Large intestine (tissue), 12 donors: ENCODE measurements at places on chromosomes 11 and 22. TPM values are rescaled to one million over a fixed set of nuclear protein-coding genes. Genes with fewer than 3 reads are reported as not detected.

SMARCB1 gene
- polyA plus RNA-seq, result 84.8 TPM

SLC29A2 gene
- polyA plus RNA-seq, result 13.2 TPM

PRMT3 gene
- 17.2 TPM for polyA plus RNA-seq

GRIA4 gene
- 7.3 TPM for polyA plus RNA-seq

P2RY6 gene
- polyA plus RNA-seq, result 19.9 TPM

OR6X1 gene
- polyA plus RNA-seq, result not detected

DNA sequence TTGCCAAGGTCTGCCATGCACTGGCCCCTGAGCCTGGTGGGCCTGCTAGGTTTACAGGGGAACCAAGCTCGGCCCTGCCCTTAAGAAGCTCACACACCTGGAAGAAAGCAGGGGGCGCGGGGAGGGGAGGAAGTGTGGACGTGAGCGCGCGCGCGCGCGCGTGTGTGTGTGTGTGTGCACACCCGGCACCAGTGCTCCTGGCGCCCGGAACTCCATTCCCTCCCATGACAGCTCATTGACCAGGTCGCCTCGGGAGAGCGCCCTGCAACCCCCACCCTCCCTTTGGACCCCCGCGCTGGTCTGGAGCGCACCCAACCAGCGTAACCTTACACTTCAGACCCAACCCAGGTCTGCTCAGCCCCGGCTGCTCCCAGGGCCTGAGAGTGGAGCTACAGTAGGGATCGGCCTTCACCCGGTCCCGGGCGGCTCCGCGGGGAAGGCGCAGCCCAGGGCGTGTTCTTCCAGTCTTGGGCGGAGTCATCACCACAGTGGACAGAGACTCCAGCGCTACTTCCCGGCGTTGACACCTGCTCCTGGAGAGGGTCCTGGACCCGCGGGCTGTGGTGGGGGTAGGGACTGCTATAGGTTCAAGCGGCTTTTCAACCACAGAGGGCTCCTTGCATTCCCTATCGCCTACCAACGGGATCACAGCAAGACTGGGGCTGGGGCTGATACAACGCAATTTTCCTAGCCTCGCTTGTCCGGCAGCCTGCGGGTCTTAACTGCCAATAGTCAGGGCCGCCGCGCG lies 1.5 kb downstream of the GALNT18 start:
- peaks cover 69% of the 10 kb centered on the region for H3K27me3 ChIP-seq
- H3K4me3 ChIP-seq, result peak overlapping the region; percentile 51
- no peak overlapping the region for H3K27ac ChIP-seq

- peak overlapping the region; percentile 87 for H3K27ac ChIP-seq
- H3K36me3 ChIP-seq, result peaks cover 25% of the 10 kb centered on the region
- no peak overlapping the region for H3K4me3 ChIP-seq
- peak; percentile 94 for DNase-seq
Observed at GRCh38 chr22:46195487-46196165, 45.3 kb downstream of the PPARA start.

- no peak overlapping the region for H3K27ac ChIP-seq
- DNase-seq, result no peak
- H3K4me3 ChIP-seq, result no peak overlapping the region
- no peaks in the 10 kb centered on the region for H3K27me3 ChIP-seq
- H3K4me1 ChIP-seq, result peaks cover 38% of the 10 kb centered on the region
- no peaks in the 10 kb centered on the region for H3K36me3 ChIP-seq
Observed at GRCh38 chr11:117641008-117641915, 155.8 kb downstream of the DSCAML1 start.

- H3K4me1 ChIP-seq, result peaks cover 4% of the 10 kb centered on the region
- peak; percentile 20 for DNase-seq
- peak overlapping the region; percentile 50 for H3K27ac ChIP-seq
- H3K4me3 ChIP-seq, result peak overlapping the region; percentile 67
Observed at GRCh38 chr11:62805961-62806441, 761 bp upstream of the NXF1 start.

DNA sequence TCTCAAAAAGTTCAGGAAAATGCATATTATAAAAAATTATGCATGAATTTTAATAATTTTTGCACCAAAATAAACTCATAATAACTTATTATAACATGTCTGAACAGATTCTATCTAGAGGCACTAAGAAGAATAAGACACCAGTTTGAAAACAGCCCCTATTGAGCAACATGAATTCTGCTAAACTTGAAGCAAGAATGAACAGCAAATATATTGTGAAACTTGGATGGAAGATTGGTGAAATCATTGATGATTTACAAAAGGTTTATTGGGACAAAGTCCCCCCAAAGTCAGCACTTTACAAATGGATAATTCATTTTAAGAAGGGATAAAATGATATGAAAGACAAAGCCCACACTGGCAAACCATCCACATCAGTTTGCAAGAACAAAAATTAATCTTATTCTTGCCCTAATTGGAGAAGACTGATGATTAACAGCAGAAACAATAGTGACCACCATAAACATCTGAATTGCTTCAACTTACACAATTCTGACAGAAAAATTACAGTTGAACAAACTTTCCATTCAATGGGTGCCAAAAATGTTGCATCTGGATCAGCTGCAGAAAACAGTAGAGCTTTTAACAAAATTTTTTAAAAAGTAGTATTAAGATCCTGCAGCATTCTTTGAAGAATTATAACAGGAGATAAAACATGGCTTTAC lies 257.5 kb upstream of the FAT3 start:
- no peaks in the 10 kb centered on the region for H3K36me3 ChIP-seq
- no peak overlapping the region for H3K4me3 ChIP-seq
- no peaks in the 10 kb centered on the region for H3K27me3 ChIP-seq
- no peak for DNase-seq
- no peaks in the 10 kb centered on the region for H3K4me1 ChIP-seq

DNA sequence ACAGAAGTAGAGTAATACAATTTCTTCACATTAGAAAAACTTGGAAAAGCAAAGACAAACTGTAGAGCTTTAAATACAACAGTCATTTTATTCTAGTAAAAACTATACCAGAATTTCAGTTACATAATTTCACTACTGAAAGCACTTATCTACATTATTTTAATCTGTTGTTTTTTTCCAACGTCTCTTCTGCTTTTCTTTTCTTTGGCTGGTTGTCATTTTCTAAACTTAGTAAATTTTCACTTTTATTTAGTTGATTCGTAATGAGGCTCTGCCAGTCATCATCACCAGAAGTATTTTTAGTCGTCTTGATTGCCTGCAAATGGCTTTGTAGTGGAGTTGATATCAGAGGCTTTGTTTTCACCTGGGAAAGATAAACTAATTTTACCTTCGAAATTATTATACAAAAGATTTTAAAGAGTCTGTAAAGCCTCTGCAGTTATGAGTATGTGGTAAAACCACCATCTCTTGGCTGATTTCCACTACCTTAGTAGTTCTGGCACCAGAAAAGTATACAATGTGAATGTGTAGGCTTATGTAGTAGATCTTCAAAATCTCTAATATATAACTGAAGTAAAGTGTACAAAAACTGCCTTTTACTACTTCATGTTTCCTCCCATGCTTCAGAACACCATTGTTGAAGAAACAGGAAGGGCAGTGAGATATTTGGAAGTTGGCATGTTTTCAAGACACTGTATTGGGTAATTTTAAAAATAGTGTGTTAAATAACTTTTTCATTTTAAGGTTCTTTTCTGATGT lies 19.2 kb downstream of the EIF3M start:
- peaks cover 20% of the 10 kb centered on the region for H3K36me3 ChIP-seq
- no peak overlapping the region for H3K27ac ChIP-seq
- no peak overlapping the region for H3K4me3 ChIP-seq
- H3K27me3 ChIP-seq, result no peaks in the 10 kb centered on the region

DNA sequence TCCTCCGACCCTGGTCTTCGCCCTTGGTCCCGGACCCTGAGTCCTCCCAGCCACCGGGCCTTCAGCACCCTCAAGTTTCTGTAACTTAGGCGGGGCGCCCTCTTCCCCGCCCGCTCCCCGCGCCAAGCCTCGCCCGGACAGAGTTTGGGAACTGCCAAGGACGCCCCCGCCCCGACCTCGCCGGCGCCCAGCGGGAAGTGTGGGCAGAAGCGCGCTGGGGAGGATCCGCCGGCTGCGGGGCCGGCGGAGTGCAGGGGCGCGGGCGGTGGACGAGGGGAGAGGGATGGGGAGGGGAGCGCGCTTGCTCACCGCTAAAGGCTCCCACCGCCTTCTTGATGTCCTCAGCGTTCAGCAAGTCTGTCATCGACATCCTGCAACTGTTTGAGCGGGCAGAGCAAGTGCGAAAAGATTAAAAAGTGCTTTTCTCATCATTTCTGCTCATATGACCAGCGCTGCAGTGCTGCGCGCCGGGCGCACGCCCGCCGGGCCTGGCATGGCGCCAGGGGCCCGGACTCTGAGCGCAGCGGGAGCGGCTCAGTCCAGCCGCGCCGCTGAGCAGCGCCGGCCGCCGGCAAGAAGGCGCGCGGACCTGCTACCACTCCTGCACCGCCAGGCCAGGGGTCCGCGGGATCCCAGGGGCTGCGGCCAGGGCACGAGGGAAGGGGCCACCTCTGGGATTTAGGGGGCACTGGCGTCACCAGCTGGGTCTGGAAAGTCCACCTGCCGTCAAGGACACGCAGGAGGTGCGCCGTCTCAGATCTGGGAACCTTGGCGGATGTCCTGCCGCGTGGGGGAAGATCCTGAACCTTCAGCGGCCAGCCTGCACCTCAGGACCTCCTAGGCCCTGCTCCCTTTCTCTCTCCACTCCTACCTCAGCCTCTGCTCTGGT lies at the start of gene PVALB:
TSS of gene PVALB (minus strand) at position 400 of the 889 bp plus-strand sequence. CDS start at position 370, 30 bp downstream.
- H3K4me1 ChIP-seq, result peaks cover 4% of the 10 kb centered on the region
- no peak within 1 kb of the TSS for H3K27ac ChIP-seq
- peaks cover 72% of the 10 kb centered on the region for H3K27me3 ChIP-seq
- DNase-seq, result peak; percentile 79

GRCh38 chr22:41827671-41828070 lies 5.2 kb upstream of the SREBF2 start:
- H3K27me3 ChIP-seq, result no peaks in the 10 kb centered on the region
- peaks cover 17% of the 10 kb centered on the region for H3K36me3 ChIP-seq
- no peak overlapping the region for H3K27ac ChIP-seq
- H3K4me1 ChIP-seq, result peaks cover 14% of the 10 kb centered on the region
- no peak for DNase-seq

GRCh38 chr11:94049351-94049750 lies 28.2 kb downstream of the HEPHL1 start:
- H3K36me3 ChIP-seq, result no peaks in the 10 kb centered on the region
- H3K4me1 ChIP-seq, result peaks cover 9% of the 10 kb centered on the region
- DNase-seq, result no peak
- H3K4me3 ChIP-seq, result no peak overlapping the region
- no peak overlapping the region for H3K27ac ChIP-seq
- H3K27me3 ChIP-seq, result no peaks in the 10 kb centered on the region

DNA sequence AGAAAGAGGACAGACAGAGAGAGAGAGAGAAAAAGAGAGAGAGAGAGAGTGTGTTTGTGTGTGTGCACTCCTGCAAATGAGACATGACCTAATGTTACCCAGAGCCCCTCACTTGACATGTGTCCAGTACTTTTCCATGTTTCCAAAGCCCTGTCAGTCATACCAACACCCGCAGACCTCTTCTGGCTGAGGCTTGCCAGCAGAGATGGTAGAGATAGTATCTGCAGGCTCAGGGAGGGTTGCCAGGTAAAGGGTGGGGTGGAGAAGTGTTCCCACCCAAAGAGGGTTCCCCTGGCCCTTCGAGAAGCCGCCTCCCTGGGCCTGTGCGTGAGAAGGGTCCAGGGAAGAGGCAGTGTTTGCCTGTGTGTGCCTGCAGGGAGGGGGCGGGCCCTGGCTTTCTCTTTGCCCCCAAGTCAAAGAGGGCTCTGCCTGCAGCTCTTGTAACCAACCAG lies 40.7 kb downstream of the POU2F3 start:
- H3K4me3 ChIP-seq, result no peak overlapping the region
- H3K27me3 ChIP-seq, result no peaks in the 10 kb centered on the region
- H3K4me1 ChIP-seq, result no peaks in the 10 kb centered on the region

DNA sequence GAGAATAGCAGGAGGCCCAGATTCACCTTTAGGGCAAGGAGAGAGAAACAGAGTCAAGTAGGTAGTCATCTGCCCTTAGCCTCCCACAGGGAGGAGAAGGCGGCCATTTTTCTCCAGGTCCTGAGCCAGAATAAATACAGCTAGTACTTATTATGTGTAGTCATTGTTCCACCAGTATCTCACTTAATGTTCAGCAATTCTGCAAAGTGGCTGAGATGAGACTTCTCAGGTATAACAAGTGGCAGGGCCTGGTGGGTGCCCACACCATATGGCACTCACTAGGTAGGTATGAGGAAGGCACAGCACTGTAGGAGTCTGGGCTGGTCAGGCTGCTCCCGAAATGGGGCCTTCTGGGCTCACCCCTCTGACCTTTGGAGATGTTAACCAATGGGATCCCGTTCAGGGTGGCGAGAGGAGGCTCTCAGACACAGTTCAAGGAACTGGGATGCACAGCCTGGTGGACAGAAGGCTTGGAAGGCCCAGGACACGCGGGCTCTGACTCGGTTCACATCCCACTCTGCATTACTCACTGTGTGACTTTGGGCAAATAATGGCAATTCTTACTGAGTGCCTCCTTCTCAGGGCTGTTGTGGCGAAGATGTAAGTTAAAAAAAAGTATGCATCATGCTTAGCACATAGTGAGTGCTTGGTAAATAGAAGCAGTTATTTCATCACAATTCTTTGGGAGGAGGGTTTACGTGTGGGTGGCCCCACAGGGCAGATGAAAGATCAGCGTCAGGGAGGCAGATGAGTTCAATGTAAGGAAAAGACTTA lies 25.1 kb downstream of the RTN4RL2 start:
- DNase-seq, result no peak
- H3K36me3 ChIP-seq, result peaks cover 30% of the 10 kb centered on the region
- H3K4me1 ChIP-seq, result peaks cover 7% of the 10 kb centered on the region

- H3K27ac ChIP-seq, result no peak within 1 kb of the TSS
- no peaks in the 10 kb centered on the region for H3K36me3 ChIP-seq
- DNase-seq, result peak; percentile 26
- peak within 1 kb of the TSS; percentile 46 for H3K4me3 ChIP-seq
- peaks cover 14% of the 10 kb centered on the region for H3K4me1 ChIP-seq
- H3K27me3 ChIP-seq, result peaks cover 6% of the 10 kb centered on the region
Observed at GRCh38 chr11:107018219-107018901, at the start of gene GUCY1A2. Gene GUCY1A2, minus strand, starts transcription at chr11:107018476. Its CDS starts 421 bp downstream, at chr11:107018055.

- no peaks in the 10 kb centered on the region for H3K4me1 ChIP-seq
- no peak overlapping the region for H3K27ac ChIP-seq
- no peak for DNase-seq
- H3K4me3 ChIP-seq, result no peak overlapping the region
- H3K36me3 ChIP-seq, result peaks cover 71% of the 10 kb centered on the region
- H3K27me3 ChIP-seq, result no peaks in the 10 kb centered on the region
Observed at GRCh38 chr11:119047205-119047604, 9.8 kb downstream of the HYOU1 start.

DNA sequence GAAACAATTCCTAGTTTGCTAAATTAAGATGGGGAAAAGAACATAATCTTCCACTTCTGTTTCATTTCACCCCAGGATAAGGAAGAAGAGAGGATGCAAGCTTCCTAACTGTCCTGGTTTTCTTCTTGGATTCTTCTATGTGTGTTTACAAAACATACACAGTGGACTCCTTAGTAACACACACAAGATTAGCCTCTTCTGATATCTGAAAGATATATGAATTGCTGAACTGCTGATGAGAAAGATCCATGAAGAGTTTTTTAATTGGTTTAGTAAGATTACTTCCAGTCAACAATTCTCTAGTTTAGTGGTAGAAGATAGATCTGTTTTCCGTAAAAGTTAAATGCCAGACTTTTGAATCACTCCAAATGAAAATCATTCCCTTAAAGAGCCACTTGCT lies 86.8 kb downstream of the WT1 start:
- DNase-seq, result no peak
- no peak overlapping the region for H3K4me3 ChIP-seq
- no peak overlapping the region for H3K27ac ChIP-seq
- no peaks in the 10 kb centered on the region for H3K4me1 ChIP-seq

- H3K36me3 ChIP-seq, result no peaks in the 10 kb centered on the region
- no peaks in the 10 kb centered on the region for H3K4me1 ChIP-seq
- H3K27me3 ChIP-seq, result no peaks in the 10 kb centered on the region
- no peak overlapping the region for H3K27ac ChIP-seq
- no peak overlapping the region for H3K4me3 ChIP-seq
Observed at GRCh38 chr11:45322111-45322705, 36.1 kb upstream of the SYT13 start.
